ENCODE measurements at places on chromosomes 7 and 10.
A peak's percentile ranks its signal among the peaks of the same experiment; 100 is the strongest.

- peak; percentile 80 for DNase-seq
Observed at GRCh38 chr10:62083412-62084267, 182.1 kb downstream of the ARID5B start.

- no peak for DNase-seq
Observed at GRCh38 chr7:17013204-17013603, 131.4 kb upstream of the AGR3 start.

- no peak for DNase-seq
Observed at GRCh38 chr7:116449950-116450349, 49.6 kb upstream of the CAV2 start.

DNA sequence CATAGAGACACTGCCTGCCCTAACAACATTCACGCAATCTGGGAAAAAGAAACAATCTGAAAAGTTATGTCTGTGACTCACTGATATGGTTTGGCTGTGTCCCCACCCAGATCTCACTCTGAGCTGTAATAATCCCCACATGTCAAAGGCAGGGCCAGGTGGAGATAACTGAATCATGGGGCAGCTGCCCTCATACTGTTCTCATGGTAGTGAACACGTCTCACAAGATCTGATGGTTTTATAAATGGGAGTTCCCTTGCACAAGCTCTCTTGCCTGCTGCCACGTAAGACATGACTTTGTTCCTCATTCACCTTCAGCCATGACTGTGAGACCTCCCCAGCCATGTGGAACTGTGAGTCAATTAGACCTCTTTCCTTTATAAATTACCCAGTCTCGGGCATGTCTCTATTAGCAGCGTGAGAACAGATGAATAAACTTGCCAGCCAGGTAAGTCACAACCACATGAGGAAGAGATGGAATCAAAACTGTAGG, 341.5 kb upstream of the AOAH start:
- DNase-seq = peak; percentile 28

DNA sequence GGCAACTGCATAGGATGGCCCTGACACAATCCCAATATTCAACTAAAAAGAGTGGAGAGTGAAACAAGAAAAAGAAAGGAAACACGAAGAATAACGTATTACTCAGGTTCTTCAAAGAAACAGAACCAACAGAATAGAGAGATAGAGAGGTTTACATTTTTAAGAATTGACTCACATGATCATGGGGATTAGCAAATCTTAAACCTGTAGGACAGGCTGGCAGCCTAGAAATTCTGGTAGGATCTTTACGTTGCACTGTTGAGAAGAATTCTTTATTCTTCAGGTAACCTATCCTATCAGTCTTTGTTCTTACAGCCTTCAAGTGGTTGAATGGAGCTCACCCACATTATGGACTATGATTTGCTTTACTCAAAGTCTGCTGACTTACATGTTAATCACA, 103.9 kb downstream of the AASS start:
- no peak for DNase-seq

All from astrocyte of the spinal cord (primary cell).